ENCODE measurements at places on chromosomes 2 and 18. TPM values are rescaled to one million over a fixed set of nuclear protein-coding genes. Genes with fewer than 3 reads are reported as not detected.

Gene SLC25A52
- total RNA-seq, result 0.13 TPM

Gene KIF5C
- under 0.01 TPM for total RNA-seq

Gene RAB6C
- not detected for total RNA-seq

Gene OTOS
- not detected for total RNA-seq

Gene DSC2
- 0.14 TPM for total RNA-seq

Gene CSRNP3
- total RNA-seq, result not detected

Gene TMEM17
- total RNA-seq, result 1.7 TPM

Gene C2orf81
- 0.40 TPM for total RNA-seq

Gene CAB39
- 95.9 TPM for total RNA-seq

Gene SERPINB13
- 0.13 TPM for total RNA-seq

Gene SP140
- not detected for total RNA-seq

Gene APLF
- total RNA-seq, result 4.5 TPM

Gene RBMS1
- total RNA-seq, result 170 TPM

Gene TRAK2
- 48.5 TPM for total RNA-seq

Gene CPLX4
- not detected for total RNA-seq

Gene SPP2
- total RNA-seq, result not detected

Gene SEPTIN2
- 564 TPM for total RNA-seq

Gene NPPC
- total RNA-seq, result not detected

Gene PARD3B
- 19.0 TPM for total RNA-seq

Gene HTR2B
- 0.07 TPM for total RNA-seq

Gene NCKAP5
- total RNA-seq, result 0.50 TPM

Gene GALNT13
- total RNA-seq, result 4.2 TPM

Gene NEMP2
- total RNA-seq, result 3.6 TPM

Gene GREB1L
- total RNA-seq, result 1.1 TPM

Gene MEP1B
- not detected for total RNA-seq

Gene TTN
- total RNA-seq, result 3.2 TPM

Gene GPR55
- not detected for total RNA-seq

Gene ID2
- 8.1 TPM for total RNA-seq

Gene IGFBP2
- total RNA-seq, result 19.9 TPM

Gene FLACC1
- total RNA-seq, result 2.3 TPM

Gene CAPN14
- total RNA-seq, result under 0.01 TPM

Gene NOP58
- total RNA-seq, result 148 TPM

Gene IL1R2
- not detected for total RNA-seq

Gene BCL11A
- 0.27 TPM for total RNA-seq

Gene RGPD3
- total RNA-seq, result 0.53 TPM

Gene CYRIA
- total RNA-seq, result 47.6 TPM

Gene MARCO
- total RNA-seq, result not detected

Gene C2orf72
- under 0.01 TPM for total RNA-seq

Gene FARP2
- 45.5 TPM for total RNA-seq

Gene EIF2AK2
- 53.0 TPM for total RNA-seq
